ENCODE measurements at places on chromosomes 5 and 9. TPM values are rescaled to one million over a fixed set of nuclear protein-coding genes. Genes with fewer than 3 reads are reported as not detected.
A peak's percentile ranks its signal among the peaks of the same experiment; 100 is the strongest.

DNA sequence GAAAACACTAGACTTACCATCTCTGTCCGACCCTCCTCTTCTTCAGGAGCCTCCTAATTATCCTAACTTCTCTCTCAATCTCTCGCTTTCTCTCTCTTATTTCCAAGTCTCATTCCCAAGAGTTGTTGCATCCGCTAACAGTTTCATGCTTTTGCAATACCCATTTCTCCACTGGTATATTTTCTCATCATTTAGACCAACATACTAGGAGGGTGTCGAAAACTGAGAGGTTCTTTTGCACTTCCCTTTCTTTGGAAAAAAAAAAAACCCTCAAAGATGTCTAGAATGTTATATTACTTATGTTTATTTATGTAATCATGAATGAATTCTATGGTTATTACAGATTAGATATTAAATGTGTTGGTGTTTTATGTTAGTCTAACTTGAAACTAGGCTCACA lies 35.9 kb downstream of the SPZ1 start:
- H3K27me3 ChIP-seq = no peaks in the 10 kb centered on the region
- DNase-seq = no peak
- no peak overlapping the region for H3K4me3 ChIP-seq

DNA sequence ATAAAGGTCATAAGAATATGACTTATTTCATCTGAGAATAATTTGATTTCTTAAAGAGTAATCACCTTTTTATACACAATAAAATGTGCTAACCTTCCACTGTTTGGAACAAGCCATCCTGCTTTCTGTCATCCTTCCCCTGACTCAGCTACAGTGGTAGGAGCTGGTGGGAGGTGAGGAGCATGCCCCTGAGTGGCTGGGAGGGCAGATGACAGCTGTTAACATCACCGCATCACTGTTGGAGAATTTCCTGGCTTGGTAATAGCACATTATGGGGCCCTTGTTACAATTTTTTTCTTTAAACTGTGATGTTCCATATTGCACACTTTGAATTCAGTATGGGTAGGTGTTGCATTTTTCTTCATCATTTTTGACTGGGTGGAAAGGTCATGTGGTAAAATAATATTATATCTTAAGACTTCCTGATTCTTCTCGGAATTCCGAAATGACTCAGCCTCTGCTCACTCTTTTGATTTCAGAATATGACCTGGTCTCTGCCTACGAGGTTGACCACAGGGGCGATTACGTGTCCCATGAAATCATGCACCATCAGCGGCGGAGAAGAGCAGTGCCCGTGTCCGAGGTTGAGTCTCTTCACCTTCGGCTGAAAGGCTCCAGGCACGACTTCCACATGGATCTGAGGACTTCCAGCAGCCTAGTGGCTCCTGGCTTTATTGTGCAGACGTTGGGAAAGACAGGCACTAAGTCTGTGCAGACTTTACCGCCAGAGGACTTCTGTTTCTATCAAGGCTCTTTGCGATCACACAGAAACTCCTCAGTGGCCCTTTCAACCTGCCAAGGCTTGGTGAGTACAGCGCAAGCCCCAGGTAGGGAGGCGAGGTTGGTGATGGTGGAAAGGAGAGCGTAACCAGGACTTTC lies 5.8 kb downstream of the ADAMTS16 start:
- no peaks in the 10 kb centered on the region for H3K4me1 ChIP-seq
- no peak for DNase-seq
- no peaks in the 10 kb centered on the region for H3K27me3 ChIP-seq
- H3K4me3 ChIP-seq = no peak overlapping the region

Gene KIF4B
- total RNA-seq = not detected

- H3K4me3 ChIP-seq = no peak overlapping the region
- H3K4me1 ChIP-seq = no peaks in the 10 kb centered on the region
- no peaks in the 10 kb centered on the region for H3K36me3 ChIP-seq
- DNase-seq = peak; percentile 73
- H3K27ac ChIP-seq = no peak overlapping the region
These were observed 36.8 kb downstream of the C9orf50 start for GRCh38 chr9:129584136-129584535.

Gene ITGA2
- 2.3 TPM for total RNA-seq

DNA sequence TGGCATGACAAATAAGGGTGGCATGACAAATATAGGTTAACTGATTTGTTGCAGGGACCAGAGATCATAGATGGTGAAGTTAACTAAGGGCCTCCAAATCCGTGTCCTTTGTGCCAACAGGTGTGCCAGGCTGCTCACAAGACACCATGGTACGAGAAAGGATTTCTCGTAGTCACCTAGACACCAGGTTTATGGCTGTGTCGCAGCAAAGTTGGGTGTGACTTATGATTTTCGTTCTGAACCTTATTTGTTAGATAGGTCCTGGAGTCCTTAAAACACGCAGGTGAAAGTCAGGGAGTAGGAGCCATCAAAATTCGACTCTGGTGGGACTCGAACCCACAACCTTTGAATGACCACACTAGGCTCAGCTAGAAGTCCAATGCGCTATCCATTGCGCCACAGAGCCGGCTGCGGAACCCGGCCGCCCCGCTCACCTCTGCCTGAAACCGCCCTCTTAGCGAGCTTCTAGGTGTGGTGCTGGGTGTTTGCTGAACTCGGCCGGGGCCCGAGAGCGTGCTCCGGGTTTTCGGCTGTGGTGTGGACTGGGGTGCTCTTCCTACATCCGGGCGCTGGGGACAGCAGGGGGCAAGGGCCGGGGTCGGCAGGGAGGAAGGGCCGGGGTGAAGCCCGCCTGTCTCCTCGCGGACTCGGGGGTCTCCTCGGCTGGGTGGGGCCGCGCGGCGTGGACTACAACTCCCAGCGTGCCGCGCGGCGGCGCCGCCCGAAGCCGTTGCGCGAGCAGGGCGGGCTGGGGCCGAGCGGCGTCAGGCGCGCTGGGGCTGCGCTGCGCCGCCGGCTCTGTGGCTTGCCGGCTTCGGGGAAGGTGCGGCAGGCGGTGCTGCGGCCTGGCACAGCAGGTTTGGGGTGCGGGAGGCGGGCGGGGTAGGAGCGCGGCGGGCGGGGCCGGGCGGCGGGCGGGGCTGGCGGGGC lies at the start of gene SLC27A4:
SLC27A4 (plus strand) TSS at position 767 of the 930 bp plus-strand sequence. CDS start 2,606 bp downstream, outside the sequence.
- peak within 1 kb of the TSS; percentile 82 for H3K27ac ChIP-seq
- H3K4me1 ChIP-seq = peaks cover 15% of the 10 kb centered on the region
- no peak for DNase-seq
- no peaks in the 10 kb centered on the region for H3K27me3 ChIP-seq
- peaks cover 24% of the 10 kb centered on the region for H3K36me3 ChIP-seq
- peak within 1 kb of the TSS; percentile 88 for H3K4me3 ChIP-seq

Gene CDC25C
- not detected for total RNA-seq

Measured in right atrium auricular region (tissue), 2 donors.